Vagina (tissue), 2 donors: ENCODE measurements at places on chromosomes 13 and 19.

- no peak for DNase-seq
Measured at GRCh38 chr19:8638078-8638619, 7.7 kb downstream of the NFILZ start.

DNA sequence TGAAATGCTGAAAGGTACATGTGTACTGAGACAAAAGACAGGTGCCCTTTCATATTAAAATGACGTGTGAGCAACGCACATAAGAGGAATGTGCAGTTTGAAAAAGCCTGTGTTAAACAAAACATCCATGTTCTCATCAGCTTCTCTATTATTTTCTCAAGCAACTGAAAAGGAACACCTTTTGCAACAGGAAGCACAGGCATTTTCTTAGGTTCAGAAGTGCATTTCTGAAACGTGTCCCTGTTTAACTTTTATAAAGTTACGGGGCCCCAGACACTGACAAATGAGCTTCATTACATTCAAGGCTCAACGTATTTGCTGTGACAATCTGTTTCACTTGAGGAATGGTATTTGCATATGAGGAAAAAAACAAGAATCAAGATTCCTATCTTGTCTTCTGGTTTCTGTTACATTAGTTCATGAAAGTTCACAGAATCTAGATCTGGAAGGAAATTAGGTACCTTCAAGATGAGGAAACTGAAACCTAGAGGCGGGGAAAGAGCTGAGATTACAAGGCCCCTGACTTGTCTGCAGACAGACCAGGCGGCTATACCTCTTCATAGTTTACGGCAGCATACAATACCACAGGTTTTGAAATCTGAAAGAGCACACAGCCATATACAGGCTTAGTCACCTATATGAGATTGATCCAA, 431.7 kb downstream of the KLF12 start:
- DNase-seq, result no peak

- no peak for DNase-seq
Measured at GRCh38 chr19:55099557-55100506, 17.6 kb downstream of the PPP1R12C start.

DNA sequence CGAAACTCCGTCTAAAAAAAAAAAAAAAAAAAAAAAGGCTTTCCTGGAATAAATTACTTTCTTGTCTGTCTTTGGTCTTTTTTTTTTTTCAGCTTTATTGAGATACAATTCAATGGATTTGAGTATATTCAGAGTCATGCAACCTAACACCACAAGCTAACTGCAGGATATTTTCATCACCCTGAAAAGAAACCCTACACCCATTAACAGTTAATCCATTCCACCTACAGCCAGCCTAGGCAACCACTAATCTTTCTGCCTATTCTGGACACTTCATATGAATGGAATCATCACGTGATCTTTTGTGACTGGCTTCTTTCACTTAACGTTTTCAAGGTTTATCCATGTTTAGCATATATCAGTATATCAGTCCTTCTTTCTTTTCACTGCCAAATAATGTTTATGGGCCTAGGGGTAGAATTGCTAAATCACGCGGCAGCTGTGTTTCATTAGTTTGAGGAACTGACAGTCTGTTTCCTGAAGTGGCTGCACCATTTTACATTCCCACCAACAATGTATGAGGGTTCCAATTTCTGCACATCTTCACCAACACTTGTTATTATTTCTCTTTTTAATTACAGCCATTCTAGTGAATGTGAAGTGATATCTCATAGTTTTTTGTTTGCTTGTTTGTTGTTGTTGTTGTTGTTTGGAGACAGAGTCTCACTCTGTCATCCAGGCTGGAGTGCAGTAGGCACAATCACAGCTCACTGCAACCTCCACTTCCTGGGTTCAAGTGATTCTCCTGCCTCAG, 19.9 kb downstream of the LRFN3 start:
- no peak for DNase-seq

- no peak for DNase-seq
Measured at GRCh38 chr19:16272945-16273344, 51.7 kb upstream of the KLF2 start.

GRCh38 chr13:57824121-57824520, 192.6 kb downstream of the PCDH17 start:
- DNase-seq, result no peak

DNA sequence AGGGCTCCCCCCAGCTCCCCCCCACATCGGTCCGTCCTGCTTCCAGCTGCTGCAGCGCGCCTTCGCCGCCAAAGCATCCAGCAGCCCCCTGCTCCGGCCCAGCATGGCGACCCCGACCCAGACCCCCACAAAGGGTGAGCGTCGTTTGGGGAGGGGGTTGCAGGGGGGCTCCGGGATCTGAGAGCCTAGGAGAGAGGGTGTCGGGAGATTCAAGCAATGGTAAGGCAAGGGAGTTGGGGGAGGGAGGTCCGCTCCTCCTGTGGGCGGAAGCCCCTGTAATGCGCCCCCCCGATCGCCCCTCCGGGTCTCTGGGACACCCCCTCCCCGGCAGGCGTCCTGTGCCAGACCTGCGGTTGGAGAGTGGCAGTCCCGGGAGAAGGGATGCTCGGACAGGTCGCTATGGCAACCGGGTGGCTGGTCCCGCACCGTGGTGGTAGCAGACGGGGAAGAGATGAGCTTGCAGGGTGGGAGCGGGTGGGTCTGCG, at the start of gene FXYD7:
Gene FXYD7, plus strand, starts transcription at position 25 of the 485 bp plus-strand sequence. Its CDS starts 79 bp downstream, at position 104.
- DNase-seq, result no peak

- no peak for DNase-seq
Measured at GRCh38 chr13:100491164-100491842, 97.3 kb downstream of the GGACT start.

DNA sequence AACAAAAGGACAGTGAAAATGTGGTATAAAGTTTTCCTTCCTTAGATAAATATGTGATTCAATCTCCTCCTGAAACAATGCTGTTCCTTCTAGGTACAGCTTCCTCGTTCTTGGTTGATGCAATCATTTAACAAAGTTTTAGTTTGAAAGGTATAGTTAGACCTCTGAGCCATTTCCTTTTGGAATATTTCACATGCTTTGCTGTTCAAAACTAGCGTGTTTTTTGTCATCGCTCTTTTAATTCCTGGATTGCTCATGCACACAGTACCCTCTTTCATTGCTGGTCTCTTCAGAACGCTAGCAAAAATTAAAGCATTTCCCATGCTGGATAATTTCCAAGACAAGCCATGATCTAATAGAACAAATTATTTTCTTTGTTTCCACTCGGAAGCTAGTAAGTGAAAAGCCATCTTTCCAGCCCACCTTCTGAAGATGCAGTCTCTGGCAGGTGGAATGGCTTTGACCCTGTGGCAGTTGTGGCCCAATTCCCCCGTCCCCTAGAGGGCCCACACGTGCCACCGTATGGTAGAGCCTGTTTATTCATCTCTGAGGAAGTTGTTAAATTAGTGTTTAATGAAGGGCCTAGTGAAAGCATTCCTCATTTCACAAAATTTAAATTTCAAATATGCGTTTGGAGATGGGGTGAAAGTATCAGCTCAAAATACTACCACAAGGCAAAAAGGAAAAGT, 1040.6 kb upstream of the SLC10A2 start:
- no peak for DNase-seq

- no peak for DNase-seq
Measured at GRCh38 chr19:54302257-54302656, 10.7 kb downstream of the LILRA5 start.

DNA sequence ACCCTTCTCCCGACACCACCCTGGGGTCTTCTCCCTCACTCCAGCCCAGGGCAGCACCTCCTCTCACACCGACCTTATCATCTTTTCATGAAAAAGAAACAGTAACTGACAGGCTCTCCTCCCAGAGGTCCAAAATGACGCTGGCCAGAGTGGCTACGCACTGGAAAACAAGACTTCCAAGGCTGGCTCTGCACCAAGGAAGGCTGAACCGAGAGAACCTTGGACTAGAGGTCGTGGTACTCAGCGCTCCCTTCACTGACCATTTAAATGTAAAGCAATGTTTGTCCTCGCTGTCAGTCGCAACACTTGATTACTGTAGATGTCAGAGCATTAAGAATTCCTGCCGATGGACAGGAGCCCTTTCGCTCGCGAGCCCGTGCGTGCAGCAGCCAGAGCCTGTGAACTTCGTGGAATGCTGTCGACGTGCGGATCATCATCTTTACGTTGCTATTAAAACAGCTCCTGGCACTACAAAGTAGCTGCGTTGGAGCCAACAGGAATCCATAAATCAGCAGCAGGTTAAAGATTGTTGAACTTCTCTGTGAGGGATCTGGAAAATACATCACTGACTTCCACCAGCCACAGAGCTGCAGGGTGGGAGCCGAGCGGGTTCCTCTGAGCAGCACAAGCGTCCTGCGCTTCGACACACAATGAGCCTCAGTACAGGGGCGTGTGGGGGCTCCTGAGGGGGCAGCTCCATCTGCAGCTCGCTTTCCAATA, 125.5 kb upstream of the MCF2L start:
- no peak for DNase-seq

DNA sequence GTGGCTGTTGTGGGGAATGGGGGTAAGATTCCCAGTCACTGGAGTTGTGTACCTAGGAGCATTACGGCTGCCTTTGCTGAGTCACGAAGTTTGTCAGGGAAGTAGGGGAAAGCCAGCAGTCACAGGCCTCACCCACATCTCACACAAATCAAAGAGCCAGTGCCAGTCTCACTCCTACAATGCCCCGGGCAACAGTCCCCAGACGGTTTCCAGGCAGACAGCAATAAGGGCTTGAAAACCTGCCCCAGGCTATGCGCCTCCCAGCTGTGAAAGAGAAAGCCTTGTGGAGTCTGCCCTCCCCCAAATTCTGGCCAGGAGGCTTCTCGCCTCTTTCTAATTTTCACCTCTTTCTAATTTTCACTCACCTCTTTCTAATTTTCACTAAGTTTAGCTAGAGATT, 142.3 kb upstream of the EDNRB start:
- DNase-seq, result no peak

DNA sequence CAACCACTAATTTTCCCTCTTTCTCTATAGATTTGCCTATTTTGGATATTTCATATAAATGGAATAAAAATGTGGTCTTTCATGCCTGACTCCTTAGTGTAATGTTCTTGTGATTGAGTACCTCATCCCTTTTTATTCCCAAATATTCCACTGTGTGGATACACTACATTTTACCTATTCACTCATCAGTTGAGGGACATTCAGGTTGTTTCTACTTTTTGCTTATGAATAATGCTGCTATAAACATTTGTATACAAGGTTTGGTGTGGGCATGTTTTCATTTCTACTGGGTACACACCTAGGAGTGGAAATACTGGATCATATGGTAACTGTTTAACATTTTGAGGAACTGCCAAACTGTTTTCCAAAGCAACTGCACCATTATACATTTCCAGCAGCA, 5.1 kb upstream of the WBP4 start:
- no peak for DNase-seq

DNA sequence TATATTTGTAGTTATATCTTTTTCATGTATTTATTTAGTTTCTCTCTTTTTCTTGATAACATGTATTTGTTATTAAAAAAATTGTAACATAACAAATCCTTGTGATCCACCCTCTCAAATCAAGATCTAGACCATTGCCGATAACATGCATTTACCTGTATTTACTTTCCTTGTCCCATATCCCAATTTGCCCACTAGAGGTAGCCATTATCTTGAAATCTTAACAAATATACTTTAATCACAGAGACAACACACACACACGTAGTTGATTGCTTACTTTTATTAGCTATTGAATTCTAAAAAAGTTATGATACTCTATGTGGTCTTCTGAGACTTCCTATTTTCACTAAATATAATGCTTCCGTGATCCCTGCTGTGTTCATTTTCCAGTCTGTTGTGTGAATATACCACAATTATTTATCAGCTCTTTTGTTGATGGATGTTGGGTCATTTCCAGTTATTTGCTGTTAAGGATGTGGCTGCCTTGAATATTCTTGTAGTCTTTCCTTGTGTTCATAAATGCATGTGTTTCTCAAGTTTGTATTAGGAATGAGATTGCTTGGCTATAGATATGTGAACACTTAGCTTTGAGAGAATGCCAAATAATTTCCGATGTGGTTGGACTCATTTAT, 31.3 kb upstream of the ZMYM2 start:
- no peak for DNase-seq

GRCh38 chr19:32458500-32459123, 53.0 kb downstream of the DPY19L3 start:
- DNase-seq, result no peak

DNA sequence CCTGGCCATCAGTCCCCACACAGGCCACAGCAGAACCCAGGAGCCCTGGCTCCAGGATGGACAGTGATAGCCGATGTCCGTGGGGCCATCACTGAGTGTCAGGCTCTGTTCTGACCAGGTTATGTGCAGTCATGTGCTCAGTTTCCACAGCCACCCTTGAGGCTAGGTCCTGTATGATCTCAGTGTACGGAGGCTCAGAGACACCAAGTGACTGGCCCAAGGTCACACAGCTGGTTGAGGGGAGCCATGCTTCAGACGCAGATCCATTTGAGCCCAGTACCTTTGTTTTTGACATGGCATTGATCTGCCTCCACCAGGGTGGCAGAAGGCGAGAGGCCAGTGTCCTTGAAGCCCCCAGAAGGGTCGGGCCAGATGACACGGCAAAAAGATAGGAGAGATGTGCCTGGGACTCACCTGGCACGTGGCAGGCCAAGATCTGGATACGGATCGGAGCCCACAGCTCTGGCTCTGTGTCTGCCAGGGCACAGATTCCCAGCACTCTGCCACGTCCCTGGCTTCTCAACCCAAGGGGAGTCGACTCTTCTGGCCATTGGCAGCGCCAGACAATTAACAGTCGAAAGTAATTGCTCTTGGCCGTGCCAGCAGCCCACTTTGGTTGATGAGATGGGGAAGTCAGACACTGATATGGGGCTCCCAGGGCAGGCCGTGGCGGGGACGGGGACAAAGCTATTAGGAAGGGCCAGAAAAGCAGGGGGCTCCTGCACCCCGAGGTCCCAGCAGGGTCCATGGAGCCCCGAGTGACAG, 15.6 kb downstream of the EVI5L start:
- DNase-seq, result no peak

DNA sequence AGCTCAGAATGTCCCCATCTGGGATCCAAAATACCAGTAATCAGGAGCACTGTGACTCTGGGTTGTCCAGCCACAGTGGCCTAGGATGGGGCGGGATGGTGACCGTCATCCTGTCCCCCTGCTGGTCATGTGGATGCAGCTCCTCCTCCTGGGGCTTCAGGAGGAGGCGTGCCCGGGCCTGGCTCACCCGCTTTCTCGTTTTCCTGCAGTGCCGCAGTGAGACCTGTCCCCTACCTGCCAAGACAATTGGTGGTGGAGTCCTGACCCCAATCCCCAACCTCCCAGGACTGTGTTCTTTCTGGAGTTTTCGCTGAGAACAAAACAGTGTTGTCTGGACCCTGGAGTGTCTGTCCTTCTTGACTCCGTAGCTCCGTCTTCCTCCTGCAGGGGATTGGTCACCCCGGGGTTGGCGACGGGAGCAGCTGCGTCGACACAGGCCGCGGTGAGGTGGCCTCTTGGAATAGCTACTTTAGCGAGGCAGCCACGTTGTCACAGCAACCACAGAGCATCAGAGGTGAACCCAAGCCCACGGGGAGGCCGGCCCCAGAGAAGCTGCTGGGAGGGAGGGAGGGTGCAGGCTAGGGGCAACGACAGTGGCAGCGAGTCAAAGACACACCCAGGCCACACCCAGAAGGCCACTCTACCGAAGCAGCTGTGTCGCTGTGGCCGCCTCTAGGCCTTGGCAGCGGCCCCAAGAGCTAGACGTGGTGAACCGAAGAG, 10.2 kb upstream of the EMC10 start:
- no peak for DNase-seq
